ENCODE measurements at places on chromosomes 1 and 21.
A peak's percentile ranks its signal among the peaks of the same experiment; 100 is the strongest.

- DNase-seq, result no peak
Observed at GRCh38 chr1:167509587-167509986, 8.7 kb downstream of the CD247 start.

DNA sequence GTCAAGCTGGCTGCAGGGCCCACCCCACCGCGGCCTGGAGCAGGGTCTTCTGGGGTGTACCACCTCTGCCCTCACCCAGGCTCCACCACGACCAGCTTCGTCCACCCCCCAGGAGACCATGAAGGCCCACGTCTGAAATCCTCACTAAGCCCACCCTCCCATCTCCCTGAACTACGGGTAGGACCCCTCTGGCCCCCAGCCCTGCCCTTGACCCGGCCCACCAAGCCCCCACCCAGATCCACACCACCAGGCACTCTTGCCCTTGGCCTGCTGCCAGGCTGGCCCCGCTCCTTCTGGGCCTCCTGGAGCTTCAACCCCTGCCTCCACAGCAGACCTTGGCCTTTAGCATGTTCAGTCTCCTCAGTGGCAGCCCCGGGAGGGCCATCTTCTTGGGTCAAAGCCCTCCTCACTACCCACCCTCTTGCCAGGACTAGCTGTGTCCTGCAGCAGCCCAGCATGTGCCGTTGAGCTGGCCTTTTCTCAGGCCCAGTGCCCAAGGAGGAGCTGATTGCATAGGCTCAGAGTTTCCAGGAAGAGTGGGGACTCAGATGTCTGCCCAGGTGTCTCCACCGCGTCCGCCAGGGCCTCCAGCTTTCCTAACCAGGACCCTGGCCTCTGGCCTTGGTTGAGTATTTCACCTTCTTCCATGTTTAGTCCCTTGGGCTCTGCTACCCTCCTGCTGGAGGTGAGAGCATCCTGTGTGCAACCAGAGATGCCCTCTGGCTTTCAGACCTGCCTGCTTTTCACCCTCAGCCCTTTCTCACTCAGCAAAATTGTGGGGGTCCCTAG, 17.7 kb upstream of the SAMD11 start:
- no peak for DNase-seq

DNA sequence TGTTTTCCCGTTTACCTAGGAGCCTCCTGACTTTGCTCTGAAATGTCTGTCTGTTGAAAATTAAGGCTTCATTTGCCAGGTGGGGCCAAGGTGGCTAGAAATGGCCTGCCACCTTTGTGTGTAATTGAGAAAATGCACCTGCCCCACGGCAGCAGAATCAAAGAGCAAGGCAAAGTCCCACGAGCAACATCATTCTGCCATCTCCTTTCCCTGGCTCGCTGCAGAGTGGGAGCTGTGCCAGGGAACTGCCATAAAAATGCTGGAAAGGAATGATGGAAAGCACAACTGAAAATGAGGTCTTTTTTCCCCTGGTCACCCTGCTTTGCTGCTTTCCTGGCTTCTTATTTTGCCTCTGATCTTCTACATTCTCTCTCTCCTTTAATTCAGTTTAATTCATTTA, 5.5 kb upstream of the OLFML2B start:
- DNase-seq, result no peak

GRCh38 chr1:234745276-234745675, 135.3 kb upstream of the IRF2BP2 start:
- DNase-seq, result no peak

GRCh38 chr1:30525971-30526651, 197.3 kb downstream of the MATN1 start:
- no peak for DNase-seq

GRCh38 chr1:221965252-221965651, 223.4 kb upstream of the DUSP10 start:
- DNase-seq, result no peak

DNA sequence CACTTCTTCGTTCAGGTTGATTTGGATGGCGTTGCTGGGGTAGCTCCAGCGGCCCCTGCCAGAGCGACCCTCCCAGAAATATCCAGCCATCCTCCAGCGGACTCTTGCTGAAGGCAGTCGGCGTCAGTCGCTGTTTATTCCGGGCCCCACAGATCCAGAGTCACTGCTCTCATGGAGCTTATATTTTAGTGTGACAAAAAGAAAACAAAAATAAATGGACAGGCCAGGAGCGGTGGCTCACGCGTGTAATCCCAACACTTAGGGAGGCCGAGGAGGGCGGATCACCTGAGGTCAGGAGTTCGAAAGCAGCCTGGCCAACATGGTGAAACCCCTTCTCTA, 791 bp upstream of the CFAP298 start:
- no peak for DNase-seq

DNA sequence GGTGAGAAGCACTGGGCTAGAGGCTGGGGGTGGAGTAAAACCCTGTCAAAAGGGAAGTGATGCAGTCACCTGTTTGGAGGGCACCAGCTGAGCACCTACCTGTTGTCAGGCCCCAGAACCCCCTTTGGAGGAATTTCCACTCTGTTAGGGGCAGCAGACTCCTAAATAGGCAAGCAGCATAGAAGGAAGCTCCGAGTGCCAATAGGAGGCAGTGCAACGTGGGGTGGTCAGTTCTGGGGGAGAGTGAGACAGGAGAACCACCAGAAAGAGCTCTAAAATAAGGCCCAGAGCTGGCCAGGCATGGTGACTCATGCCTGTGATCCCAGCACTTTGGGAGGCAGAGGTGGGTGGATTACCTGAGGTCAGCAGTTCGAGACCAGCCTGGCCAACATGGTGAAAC, 203.7 kb upstream of the ZC3H12A start:
- DNase-seq, result no peak

DNA sequence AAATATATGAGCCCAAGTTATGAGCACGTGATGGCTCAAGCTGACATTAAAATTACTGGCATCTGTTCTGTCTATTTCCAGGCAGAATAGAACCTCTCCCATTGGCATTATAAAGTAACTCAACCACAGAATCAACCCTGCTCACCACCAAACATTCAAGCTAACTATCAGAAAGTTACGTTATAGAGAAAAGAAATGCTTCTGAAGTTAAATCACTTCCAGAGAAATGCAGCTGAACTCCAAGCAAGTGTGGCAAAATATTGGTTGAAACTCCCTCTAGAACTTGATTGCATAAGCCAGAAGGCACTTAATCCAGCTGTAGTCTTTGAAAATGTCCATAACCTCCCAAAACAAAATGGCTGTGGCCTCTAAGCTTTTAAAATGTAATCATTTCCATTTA, 36.2 kb upstream of the UBE2U start:
- no peak for DNase-seq

DNA sequence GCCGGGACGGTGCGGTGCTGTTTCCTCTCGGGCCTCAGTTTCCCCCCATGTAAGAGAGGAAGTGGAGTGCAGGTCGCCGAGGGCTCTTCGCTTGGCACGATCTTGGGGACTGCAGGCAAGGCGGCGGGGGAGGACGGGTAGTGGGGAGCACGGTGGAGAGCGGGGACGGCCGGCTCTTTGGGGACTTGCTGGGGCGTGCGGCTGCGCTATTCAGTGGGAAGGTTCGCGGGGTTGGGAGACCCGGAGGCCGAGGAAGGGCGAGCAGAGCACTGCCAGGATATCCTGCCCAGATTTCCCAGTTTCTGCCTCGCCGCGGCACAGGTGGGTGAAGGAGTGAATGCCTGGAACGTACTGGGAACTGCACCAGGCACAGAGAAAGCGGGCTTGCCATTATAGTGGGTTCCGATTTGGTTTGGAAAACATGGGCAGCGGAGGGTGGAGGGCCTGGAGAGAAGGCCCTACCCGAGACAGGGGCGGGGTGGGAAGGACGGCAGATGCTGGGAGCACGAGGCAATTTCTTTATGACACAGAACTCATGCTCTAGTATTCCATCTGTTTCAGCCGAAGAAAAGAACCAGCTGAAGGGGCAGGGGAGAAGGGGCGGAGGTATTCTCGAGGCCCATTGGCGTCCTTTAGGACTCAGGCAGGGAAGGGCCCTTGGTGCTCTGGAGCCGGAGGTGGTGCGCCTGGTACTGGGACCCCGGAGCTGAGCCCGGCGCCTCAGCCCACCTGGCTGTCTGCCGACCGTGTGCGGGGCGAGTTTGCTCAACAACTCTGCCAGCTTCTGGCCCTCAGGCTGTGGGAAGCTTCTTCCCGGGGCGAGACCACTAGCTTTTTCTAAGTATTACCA, 960 bp downstream of the PCSK9 start:
- no peak for DNase-seq

DNA sequence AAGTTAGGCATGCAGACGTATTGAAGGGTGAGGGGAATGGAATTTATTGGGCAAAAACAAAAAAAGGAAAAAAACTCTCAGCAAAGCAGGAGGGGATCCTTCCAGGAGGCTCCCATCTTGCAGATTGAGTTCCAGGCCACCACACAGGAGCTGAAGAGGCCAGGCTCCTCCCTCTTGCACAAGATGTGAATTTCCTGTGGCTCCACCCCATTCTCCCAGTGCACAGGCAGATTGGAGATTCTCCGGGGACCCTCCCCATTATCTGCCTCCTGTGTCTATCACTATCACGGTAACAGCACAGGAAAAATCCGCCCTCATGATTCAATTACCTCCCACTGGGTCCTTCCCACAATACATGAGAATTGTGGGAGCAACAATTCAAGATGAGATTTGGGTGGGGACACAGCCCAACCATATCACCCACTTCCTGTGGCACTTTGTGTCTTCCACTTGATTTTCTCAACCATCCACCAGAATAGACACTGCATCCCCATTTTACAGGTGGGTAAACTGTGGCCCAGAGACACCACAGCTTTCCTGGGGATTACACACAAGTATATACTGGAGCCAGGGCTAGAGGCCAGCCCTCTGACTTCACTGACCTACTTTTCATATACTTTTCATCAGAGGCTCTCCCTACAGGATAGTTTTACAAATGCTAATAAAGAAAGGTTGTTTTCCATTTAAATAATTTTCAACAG, 18.9 kb upstream of the COL6A1 start:
- no peak for DNase-seq

DNA sequence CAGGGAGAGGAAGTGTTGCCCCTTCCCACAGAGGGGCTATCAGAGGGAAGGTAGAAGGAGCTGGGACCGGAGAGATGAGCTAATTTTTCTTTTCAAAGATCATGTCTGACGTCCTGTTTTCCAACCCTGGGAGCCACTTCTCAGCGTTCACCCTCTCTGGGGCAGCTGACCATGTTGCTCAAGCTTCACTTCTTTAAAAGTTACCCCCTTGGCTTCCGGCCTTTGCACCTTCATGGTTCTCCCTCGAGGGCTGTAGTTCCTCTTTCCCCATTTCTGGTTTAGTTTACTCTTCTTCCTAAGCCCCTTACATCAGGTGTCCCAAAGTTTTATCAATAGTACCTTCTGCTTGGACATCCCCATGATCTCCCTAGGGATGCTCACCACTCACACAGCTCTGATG, 23.8 kb upstream of the CSF1 start:
- DNase-seq, result no peak

DNA sequence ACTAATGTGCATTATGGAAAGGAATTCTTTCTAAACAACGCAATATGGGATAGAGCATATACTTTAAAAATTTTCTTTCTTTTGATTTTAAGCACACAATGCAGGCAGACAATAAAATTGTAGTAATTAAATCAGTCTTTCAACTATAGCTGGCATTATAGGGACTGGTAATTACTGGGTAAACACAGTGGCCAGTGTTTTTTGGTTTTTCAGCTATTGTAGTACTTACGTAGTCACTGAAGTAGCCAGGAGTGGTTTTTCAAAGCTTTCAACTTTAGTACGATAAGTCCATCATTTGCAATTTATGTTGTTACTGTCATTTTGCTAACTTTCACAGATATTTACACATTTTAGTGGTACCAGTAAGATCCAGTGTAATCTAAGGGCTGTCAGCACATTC, 50.6 kb downstream of the RAB3GAP2 start:
- peak; percentile 81 for DNase-seq

DNA sequence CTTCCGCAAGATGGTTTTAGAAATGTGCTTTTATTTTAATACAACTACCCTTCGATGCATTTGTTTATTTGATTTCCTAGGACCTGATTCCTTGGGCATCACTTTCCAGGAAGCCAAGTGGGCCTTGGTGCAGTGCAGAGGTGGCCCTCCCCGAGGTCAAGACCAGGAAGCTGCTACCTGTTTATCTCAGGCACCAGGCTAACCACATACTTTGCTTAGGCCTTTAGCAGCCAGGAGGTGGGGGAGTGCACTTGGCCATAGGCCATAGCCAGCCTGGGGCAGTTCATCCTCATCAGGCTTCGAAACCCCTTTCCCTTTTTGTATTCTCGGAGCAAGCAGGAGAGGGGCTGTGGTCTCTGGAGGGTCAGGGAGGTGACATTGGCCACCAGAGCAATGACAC, 45.4 kb downstream of the SMYD2 start:
- DNase-seq, result no peak

GRCh38 chr1:248924696-248925532, 18.9 kb downstream of the PGBD2 start:
- peak; percentile 29 for DNase-seq

DNA sequence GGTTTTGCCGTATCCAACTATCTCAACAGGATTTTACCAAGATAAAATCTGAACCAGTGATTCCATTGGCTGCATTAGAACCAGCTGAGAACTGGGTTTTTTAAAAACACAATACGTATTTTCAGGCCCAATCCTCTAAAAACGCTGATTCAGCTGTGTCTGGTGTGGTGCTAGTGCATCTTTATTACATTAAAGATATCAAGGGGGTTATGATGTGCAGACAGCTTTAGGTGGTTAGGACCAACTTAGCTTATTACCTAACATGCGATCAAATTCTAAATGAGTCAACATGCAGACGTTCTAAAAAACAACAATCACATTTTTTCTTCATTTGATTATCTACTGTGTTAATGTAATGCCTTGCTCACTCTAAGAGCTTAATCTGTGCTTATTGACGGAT, 32.0 kb upstream of the EXO1 start:
- no peak for DNase-seq

DNA sequence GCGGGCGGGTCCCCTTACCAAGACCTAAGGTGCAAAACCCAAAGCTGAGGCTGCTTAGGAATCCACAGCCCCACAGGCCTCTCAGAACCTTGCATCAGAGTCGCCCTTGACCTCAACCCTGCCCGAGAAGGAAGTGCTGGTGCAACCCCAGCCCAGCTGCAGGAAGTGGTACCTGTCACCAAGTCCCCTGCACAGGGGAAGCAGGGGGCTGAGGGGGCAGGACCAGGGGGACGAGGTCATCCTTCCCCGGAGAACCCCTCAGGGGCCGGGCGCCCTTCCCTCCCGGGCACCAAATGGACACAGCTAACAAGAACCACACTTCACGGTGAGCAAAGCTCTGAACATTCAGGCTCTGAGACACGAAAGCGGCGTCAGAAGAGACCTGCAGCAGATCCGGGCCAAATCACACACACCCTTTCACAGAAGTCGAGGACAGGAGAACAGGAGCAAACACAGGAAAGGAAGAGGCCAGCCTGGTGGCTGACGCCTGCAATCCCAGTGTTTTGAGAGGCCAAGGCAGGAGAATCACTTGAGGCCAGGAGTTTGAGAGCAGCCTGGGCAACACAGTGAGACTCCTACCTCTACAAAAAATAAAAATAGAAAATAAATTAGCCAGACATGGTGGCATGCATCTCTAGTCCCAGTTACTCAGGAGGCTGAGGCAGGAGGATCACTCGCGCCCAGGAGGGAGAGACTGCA, 6.4 kb downstream of the ITGB2 start:
- no peak for DNase-seq

- no peak for DNase-seq
Observed at GRCh38 chr1:54460351-54460750, 54.2 kb upstream of the SSBP3 start.

- DNase-seq, result peak; percentile 85
Observed at GRCh38 chr1:45299981-45300668, 26.6 kb upstream of the HPDL start.
